Neural crest cell (in vitro differentiated cells): ENCODE measurements at places on chromosomes 13 and 19.

- DNase-seq = peak; percentile 95
Measured at GRCh38 chr19:38850436-38850975, 720 bp upstream of the HNRNPL start.

GRCh38 chr19:32813862-32814425 lies 55.6 kb downstream of the SLC7A9 start:
- DNase-seq = no peak

GRCh38 chr13:40215311-40215710 lies 451.1 kb downstream of the FOXO1 start:
- no peak for DNase-seq

GRCh38 chr13:59681636-59682311 lies 482.0 kb downstream of the DIAPH3 start:
- DNase-seq = no peak

- no peak for DNase-seq
Measured at GRCh38 chr13:44237276-44237767, 136.3 kb upstream of the SERP2 start.

DNA sequence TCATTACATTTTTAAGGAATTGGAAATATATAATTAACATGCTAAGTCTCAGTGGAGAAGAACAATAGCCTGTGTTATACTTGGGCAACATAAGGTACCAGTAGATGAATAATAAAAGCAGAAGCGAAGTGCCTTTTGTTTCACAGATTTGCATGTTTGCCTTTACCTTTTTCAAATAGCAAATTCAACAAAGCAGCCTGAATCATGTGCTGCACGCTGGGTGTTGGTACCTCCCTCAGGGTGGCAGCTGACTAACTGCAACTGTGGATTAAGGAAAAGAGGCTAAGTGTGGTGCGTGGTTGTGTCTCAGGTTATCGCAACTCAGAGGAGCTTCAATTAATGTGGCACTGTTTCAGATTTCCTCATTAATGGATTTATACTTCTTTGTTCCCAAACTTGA lies 189.0 kb downstream of the LMO7 start:
- no peak for DNase-seq

- DNase-seq = peak; percentile 98
Measured at GRCh38 chr19:50556282-50557008, 11.8 kb downstream of the LRRC4B start.

DNA sequence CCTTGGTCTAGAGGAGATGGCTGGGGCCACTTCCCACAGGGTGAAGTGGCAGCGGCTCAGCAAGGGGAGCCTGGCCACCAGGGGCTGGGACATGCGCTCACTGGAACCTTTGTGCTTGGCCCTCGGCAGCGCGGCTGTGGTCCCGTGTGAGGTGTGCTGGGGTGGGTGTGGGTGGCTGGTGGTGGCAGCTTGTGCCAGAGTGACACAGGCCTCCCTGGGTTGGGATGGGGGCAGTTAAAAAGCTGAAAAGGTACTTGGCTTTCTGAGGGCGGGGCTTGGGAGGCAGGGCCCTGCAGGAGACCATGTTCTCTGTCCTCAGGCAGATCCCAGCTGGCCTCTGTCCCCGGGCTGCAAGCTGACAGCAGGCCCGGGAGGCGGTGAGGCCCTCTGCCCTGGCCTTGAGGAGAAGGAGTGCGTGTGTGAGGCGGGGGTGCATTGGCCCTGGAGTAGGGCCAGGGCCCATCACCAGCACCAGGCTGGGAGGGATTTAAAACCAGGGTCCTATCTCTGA lies 17.3 kb downstream of the MPND start:
- no peak for DNase-seq

DNA sequence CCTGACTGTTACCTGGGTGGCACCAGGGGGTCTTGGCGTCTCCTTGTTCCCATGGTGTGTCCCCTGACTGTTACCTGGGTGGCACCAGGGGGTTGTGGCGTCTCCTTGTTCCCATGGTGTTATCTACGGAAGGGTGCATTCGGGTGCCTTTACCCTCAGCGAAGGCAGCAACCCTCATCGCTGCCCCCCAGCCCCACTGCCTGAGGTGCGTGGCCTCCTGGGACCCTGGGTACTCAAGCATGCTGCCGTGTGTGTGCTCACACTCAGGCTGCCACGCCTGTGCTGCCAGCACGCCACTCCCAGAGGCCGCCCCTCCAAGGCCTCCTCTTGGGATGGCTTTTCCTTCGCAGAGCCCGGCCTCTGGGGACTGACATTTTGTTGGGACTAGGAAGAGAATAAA lies 25.1 kb downstream of the TFDP1 start:
- no peak for DNase-seq

DNA sequence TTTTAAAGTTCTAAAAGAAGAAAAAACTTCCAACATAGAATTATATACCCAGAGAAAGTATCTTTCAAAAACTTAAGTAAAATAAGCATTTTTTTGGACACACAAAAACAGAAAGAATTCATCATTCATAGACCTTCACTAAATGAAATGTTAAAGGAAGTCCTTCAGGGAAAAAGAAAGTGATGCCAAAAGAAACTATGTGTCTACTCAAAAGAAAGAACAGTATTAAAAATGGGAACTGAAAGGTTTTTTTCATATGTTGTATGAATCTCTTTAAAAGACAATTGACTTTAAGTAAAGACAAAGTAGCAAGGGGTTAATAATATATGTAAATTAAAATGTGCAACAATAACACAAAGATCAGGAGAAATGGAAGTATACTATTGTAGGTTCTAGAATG lies 96.5 kb downstream of the DHRS12 start:
- DNase-seq = no peak

DNA sequence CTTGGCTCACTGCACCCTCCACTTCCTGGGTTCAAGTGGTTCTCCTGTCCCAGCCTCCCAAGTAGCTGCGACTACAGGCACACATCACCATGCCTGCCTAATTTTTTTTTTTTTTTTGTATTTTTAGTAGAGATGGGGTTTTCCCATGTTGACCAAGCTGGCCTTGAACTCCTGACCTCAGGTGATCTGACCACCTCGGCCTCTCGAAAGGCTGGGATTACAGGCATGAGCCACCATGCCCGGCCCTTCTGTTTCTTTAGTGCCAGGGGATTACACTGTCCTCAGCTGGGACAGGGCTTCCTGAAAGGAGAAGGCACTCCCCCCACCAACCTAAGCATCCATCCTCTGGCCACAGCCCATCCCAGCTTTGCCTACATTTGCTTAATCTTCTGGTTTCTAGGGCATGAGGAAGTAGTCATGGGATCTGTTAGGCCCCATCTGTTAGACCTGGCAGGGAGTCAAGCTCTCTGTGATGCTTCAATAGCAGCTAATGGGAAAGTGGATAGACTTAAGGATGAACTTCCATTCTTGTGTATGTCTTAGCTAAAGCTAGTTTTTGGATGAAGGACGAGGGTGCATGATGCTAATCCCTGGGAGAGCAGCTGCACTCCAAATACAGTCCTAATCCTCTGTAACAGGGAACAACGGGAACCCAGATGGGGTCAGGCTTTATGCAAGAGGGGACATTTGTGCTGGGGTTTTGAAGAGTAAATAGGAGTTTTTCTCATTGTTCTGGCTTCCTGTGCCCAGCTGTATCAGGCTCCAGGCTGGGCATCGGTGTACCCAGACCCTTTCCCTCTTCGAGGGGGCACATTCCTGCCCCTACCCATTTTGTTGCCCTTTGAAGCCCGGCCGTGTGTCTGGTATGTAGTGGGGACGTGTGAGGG lies 2.6 kb downstream of the VAV1 start:
- DNase-seq = no peak

DNA sequence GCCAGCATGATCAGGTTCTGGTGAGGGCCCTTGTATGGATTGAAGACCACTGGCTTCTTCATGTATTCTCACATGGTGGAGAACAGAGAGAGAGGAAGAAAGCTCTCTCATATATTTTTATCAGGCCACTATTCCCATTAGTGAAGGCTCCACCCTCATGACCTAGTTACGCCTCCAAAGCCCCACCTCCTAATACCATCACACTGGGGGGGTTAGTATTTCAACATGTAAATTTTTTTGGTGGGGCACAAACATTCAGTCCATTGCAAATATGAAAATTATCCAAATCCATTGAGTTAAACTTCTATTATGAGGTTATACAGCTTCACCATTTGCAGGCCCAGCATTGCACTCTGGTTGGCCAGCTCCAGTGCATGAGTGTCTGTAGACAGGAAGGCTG lies 33.2 kb upstream of the RBM26 start:
- DNase-seq = no peak

DNA sequence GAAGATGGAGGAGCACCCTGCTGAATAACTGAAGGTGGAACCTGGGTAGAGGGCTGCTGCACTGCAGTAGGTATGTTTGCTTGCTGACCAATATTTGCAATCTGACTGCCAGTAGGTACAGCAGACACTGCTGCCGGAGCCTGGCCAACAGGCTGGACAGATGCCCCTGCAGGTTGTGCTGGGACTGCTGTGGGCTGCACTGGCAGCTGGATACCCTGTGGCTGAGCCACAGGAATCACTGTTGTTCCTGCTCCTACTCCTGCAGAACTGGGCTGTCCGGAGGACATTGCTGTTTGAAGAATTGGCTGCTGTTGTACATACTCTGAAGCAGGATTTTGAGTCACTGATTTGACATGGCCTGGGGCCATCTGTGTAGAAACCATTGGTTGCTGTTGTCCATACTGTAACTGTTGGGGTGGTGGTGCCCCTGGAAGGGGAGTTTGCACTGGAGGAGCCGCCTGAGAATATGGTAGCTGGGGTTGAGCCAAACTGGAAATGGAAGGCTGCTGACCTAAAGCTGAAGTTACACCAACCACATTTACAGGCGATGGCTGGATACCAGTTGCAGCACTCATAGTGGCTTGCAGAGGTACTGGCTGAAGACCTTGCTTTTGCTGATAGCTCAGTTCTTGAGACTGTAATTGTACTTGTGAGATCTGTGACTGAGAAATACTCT lies 2.2 kb downstream of the TSC22D1 start:
- DNase-seq = no peak

- no peak for DNase-seq
Measured at GRCh38 chr19:31699421-31699820, 350.2 kb upstream of the TSHZ3 start.

GRCh38 chr13:80011448-80012212 lies 329.3 kb downstream of the SPRY2 start:
- no peak for DNase-seq

DNA sequence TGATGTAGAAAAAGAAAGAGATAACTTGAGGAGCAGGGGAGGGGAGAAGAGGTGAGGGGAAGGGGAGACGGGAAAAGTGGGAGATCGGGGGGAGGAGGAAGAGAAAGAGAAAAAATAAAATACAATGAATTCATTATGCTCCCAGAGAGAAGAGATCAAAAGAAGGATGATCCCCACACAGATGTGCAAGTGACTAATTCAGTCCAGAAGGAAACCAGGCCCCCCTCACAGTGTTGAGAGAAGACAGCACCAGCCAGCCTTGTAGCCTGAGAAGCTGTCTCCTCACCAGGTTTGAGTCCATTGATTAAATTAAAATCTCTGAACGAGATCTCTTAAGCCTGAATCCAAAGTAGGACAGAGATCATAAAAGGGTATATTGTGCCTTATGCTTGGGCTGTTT lies 333.7 kb upstream of the NBEA start:
- DNase-seq = no peak

GRCh38 chr19:56671613-56671994 lies at the start of gene ZNF835:
TSS of gene ZNF835 (minus strand) at chr19:56671757. CDS start at chr19:56665198, 6,559 bp downstream.
- DNase-seq = no peak

DNA sequence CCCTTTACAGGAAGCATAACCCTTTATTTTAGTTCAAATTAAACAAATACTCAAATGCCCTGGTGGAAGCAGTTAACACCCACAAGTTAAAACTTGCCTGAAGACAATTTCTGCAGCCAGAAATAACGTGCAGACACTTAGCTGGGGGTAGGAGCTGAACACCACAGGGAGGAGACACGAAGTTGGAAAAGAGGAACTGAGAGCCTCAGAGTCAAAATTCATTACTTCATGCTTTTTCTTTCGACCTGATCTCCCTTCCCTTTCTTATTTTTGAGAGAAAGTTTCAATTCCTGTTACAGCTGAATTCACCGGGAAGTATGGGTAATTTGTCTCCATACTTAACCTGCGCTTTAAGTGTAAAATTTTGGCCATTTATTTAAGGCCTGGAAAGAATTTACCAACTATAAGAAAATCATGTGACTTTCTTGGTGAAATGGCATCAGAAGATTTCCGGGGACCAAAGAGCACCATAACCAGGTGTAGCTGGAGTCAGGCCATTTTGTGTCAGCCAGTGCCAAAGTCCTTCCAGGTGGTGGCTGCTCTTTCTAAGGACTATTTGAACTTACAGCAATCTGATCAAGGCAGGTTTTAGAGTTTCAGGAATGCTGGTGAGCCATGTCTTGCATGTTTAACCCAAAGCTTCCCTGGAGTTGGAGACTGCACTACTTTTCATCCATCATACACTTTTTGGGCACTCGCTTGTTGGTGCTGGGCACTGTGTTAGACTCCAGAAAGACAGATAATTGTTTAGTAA lies 46.5 kb upstream of the RCBTB2 start:
- DNase-seq = no peak
